ENCODE measurements at places on chromosomes 1 and 21. TPM values are rescaled to one million over a fixed set of nuclear protein-coding genes. Genes with fewer than 3 reads are reported as not detected.

Gene HSD3B1
- not detected for polyA plus RNA-seq

Gene SRGAP2
- polyA plus RNA-seq, result 19.3 TPM

Gene LCE6A
- polyA plus RNA-seq, result not detected

Gene SUCO
- polyA plus RNA-seq, result 5.4 TPM

Gene IFNAR1
- polyA plus RNA-seq, result 12.2 TPM

Gene IL20
- not detected for polyA plus RNA-seq

Gene DMRTA2
- polyA plus RNA-seq, result not detected

Gene TNFAIP8L2
- not detected for polyA plus RNA-seq

Gene ERVH48-1
- not detected for polyA plus RNA-seq

Gene JUN
- polyA plus RNA-seq, result 54.6 TPM

Gene APCS
- polyA plus RNA-seq, result not detected

Gene FCRL4
- not detected for polyA plus RNA-seq

Gene WNT3A
- not detected for polyA plus RNA-seq

Gene CFAP45
- polyA plus RNA-seq, result 0.57 TPM

Gene EXO5
- 7.4 TPM for polyA plus RNA-seq

Gene CFAP141
- polyA plus RNA-seq, result not detected

Gene CFHR5
- not detected for polyA plus RNA-seq

Gene SYT14
- polyA plus RNA-seq, result 1.8 TPM

Gene WARS2
- 3.6 TPM for polyA plus RNA-seq

Gene MARCKSL1
- polyA plus RNA-seq, result 275 TPM

Gene SCNM1
- polyA plus RNA-seq, result 23.4 TPM

Gene KRTAP20-4
- not detected for polyA plus RNA-seq

Gene FCRL3
- polyA plus RNA-seq, result not detected

Gene CD52
- polyA plus RNA-seq, result not detected

Gene GSTM3
- 84.9 TPM for polyA plus RNA-seq

Gene PHF13
- 6.5 TPM for polyA plus RNA-seq

Gene CTSK
- polyA plus RNA-seq, result 7.9 TPM

Gene NT5C1A
- 0.73 TPM for polyA plus RNA-seq

Gene CLK2
- polyA plus RNA-seq, result 76.7 TPM

Gene PBX1
- polyA plus RNA-seq, result 27.0 TPM

Gene EDARADD
- polyA plus RNA-seq, result not detected

Gene SEMA4A
- 2.3 TPM for polyA plus RNA-seq

Gene OR2T11
- not detected for polyA plus RNA-seq

Gene CRYBG2
- polyA plus RNA-seq, result 0.49 TPM

Gene ENAH
- polyA plus RNA-seq, result 72.0 TPM

Gene CASQ2
- not detected for polyA plus RNA-seq

Gene ILF2
- polyA plus RNA-seq, result 236 TPM

Gene ATAD3B
- polyA plus RNA-seq, result 47.6 TPM

Gene NPPB
- 0.85 TPM for polyA plus RNA-seq

Gene KCNE2
- 0.05 TPM for polyA plus RNA-seq

Gene CFAP74
- not detected for polyA plus RNA-seq

Gene LCK
- polyA plus RNA-seq, result not detected

Gene SPRR4
- polyA plus RNA-seq, result not detected

Gene KIF2C
- polyA plus RNA-seq, result 22.2 TPM

Gene SMYD3
- 31.4 TPM for polyA plus RNA-seq

Gene OR10J1
- not detected for polyA plus RNA-seq

Gene BLZF1
- polyA plus RNA-seq, result 9.5 TPM

Gene SH3D21
- polyA plus RNA-seq, result 1.6 TPM

Gene TRIM17
- polyA plus RNA-seq, result 1.6 TPM

All from SK-N-SH (cell line).